ENCODE measurements at places on chromosomes 11 and 22.

GRCh38 chr11:19868871-19869270 lies 156.2 kb downstream of the NAV2 start:
- DNase-seq = no peak

DNA sequence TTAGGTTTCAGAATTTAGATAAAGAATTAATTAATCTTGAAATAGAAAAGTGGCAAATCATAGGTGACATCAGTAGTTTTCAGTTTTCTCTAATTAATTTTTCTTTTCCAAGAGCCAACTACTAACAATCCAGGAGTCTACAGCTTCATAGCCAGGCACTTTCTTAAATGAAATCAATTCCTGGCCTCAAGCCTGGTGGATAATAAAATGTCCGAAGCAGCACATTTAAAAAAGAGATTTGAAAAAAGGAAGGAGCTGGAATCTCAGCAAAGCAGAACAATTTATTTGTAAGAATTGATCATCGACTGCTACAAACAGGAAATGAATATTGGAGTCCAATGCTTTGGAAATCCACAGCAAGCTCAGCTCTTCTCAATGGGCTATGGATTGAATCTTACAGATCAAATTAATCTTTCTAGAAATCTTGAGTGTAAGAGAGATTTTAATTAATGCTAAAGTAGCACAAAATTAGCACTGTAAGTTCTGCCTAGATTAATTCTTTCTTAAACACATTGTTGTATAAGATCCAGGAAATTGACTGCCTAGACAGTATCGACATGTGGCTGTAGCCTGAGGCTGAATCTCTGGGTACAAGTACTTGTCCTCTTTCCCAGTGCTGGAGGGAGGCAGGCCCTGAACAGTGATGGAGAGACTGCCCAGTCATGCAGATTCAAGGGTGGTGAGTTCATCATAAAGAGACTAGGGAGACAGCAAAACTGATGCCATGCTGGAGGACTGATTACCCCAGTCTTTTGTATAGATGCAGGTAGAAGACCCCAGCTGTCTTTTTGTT lies 167.8 kb upstream of the POU2AF2 start:
- DNase-seq = no peak

GRCh38 chr22:46213052-46213451 lies 37.0 kb downstream of the CDPF1 start:
- no peak for DNase-seq

- no peak for DNase-seq
Measured at GRCh38 chr11:41309716-41310115, 149.7 kb downstream of the LRRC4C start.

DNA sequence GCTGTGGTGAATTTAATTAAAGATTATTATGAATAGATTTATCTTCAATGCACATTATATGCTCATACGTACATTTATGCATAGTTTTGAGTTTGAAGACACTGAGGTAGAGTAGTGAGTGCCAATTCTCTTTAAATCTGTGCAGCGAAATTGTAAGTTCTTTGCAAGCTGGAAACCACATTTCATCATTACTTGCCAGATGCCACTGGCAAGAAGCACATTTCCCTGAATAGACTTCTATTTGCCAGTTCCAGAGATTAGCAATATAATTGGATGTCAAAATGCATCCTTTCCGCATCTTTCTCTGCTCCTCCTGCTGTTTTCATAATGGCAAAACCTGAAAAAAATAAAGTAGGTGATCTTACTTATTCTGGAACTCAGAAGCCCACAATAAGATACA lies 448.0 kb downstream of the LUZP2 start:
- no peak for DNase-seq

All from activated CD4-positive, CD25-positive, alpha-beta regulatory T cell treated with anti-CD3 and anti-CD28 coated beads, Interleukin-2, amount 50 U/mL, for 16 hours (primary cell).